Activated gamma-delta T cell treated with Interleukin-2 at 50 U/mL for 16 hours (primary cell): ENCODE measurements at places on chromosomes 7 and 10.
A peak's percentile ranks its signal among the peaks of the same experiment; 100 is the strongest.

- no peak for DNase-seq
These were observed 7.8 kb downstream of the NOD1 start for GRCh38 chr7:30470771-30471170.

DNA sequence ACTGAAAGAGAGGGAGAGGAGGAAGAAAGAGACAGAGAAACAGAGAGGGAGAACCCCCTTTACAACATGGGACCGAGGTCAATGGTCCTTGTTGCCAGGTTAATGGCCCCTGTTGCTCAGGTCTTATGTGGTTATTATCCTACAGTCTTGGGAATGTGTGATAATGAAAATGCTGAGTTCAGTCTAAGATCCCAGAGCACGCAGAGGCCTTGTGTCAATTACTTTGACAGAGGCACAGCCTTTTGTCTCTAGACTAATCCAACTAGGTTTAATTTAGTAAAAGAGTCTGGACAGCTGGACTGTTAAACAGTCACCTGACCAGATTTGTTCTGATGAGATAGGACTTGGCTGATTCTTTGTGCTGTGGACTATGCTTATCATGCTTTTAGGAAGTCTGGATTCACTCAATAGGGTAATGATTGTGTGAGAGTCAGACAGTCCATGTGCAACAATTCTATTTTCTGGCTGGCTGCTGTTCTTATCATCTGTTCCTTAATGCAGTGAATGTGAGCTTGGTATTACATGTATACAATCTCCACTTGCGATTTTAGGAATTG lies 157.4 kb upstream of the MAGI2 start:
- DNase-seq = no peak

- no peak for DNase-seq
These were observed 28.5 kb downstream of the GRB10 start for GRCh38 chr7:50754241-50754640.

GRCh38 chr7:112938863-112939573 lies 147.6 kb downstream of the GPR85 start:
- DNase-seq = peak; percentile 31

DNA sequence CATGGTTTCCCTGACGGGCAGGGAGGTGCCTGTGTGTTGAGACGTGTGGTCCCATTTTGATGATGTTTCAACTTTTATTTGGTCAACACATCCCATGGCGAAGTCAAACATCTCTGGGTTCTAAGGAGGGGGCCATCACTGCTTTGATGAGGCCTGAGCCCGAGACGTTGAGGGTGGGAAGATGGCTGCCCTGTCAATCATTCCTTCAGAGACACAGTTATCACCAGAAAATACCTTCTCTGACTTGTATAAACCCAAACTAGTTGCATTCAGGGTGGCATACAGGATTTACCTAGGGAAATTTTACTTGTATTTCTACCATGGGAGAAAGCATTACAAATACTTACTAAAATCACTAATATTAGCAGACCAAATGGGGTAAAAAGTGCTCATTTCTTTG lies 64.6 kb downstream of the VOPP1 start:
- DNase-seq = no peak

DNA sequence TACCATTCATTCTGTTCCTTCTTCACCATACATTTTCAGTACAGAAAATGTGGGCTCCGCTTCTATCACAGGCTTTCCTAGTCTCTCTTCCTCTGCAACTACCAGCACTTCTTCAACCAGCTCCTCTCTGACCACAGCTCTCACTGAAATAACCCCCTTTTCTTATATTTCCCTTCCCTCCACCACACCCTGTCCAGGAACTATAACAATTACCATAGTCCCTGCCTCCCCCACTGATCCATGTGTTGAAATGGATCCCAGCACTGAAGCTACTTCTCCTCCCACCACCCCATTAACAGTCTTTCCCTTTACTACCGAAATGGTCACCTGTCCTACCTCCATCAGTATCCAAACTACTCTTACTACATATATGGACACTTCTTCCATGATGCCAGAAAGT lies 9.5 kb upstream of the MUC12 start:
- no peak for DNase-seq

DNA sequence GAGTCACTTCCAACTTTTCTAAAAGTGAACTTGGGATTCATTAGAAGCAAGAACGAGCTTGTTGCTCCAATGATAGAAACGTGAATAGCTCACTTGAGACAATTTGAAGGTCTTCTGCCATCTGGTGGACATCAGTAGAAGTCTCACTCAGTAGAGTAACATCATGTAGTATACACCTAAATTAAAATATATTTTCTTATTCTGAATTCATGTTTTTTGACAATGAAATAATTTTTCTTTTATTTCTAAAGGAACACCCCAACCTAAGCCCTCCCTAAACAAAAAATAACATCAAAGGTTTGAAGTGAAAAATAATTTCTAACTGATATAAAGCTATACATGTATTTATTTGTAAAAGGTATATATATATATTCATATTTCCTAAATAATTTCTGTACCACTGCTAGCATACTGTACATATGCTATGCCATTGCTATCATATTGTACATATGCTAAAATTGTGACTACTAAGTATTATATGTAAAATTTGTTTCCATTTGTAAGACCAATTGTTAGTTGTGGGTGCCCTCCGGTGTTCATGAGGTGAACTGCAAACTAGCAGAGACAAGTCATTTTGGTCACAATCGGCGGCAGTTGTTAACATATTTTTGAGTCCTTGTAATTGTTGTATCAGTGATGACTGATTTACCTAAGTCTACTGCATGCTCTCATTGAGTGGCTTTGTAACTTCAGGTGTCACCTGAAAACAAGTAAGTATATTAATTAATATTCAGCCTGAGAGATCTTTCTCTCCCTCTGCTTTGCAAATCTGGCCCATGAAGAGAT lies 121.9 kb downstream of the PTPRZ1 start:
- peak; percentile 5 for DNase-seq

- no peak for DNase-seq
These were observed 31.5 kb downstream of the EGFR start for GRCh38 chr7:55050281-55050680.

DNA sequence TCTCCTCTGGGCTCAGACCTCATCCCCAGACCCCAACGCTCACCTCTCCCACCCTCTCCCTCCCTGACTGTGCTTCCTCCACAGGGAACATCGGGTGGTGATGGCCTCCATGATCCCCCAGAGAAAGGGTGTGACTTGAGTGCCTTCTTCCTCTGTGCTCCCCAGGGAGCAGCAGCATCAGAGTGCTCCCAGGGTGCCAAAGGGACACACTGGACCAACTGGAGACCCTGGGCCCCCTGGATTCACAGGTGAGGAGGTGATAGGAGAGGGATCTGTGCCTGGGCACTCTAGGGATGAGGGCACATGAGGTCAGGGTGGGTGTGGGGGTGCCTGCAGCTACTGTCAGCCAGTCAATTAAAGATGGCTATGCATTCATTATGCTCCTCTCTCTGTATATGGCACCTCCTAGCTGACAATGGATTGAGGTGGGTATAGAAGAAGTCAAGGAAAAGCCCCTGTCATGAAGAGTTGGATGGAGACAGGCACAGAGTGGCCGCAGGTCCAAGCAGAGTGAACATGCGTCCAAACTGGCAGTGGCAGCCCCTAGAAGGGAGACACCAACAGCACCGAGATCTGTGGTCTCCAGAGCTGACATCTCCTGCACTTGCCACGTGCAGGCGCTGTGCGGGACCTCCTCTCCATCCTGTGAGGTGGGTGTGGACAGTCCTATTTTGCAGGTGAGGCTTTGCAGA lies 15.5 kb upstream of the VOPP1 start:
- DNase-seq = no peak

GRCh38 chr10:123001370-123001769 lies 7.2 kb downstream of the IKZF5 start:
- DNase-seq = no peak

DNA sequence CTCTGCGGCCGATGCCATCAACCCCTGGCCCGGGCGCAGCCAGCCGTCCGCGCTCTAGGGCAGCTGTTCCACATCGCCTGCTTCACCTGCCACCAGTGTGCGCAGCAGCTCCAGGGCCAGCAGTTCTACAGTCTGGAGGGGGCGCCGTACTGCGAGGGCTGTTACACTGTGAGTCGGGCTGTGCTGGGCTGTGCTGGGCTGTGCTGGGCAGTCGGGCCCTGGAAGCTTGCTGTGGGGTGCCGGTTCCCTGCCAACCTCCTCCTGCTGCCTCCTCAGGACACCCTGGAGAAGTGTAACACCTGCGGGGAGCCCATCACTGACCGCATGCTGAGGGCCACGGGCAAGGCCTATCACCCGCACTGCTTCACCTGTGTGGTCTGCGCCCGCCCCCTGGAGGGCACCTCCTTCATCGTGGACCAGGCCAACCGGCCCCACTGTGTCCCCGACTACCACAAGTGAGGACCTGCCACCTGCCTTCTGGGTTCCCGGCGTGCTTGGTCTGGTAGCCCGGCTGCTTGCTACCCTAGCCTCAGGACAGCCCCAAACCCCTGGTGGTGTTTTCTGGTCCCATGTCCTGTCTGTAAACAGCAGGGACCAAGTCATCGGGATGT lies 7.5 kb downstream of the ZYX start:
- DNase-seq = no peak

DNA sequence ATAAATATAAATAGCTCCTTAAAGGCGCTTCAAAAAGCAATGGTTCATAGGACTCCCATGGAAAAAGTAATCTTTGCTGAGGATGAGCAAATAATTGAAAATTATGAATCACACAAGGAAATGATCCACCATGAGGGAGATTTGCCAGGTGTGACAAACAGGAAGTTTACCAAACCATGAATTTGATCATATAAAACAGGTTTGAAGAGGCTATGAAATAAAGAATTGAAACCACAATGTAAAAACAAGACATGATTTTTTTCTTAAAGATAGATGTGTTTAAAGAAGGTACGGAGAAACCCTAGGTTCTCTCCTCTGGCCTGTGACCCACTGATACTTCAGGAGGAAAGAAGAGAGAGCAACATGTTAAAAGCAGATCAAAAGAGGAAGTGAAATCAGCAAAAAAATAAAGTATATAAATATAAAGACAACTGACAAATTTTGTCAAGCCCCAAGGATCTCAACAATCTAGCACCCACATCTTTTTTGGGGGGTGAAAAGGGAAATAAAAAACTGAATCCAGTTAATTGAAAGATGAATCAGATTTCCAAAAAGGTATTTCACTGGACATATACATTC lies 111.3 kb upstream of the ASAH2 start:
- DNase-seq = no peak

GRCh38 chr10:131177431-131178327 lies 133.8 kb downstream of the TCERG1L start:
- DNase-seq = no peak

DNA sequence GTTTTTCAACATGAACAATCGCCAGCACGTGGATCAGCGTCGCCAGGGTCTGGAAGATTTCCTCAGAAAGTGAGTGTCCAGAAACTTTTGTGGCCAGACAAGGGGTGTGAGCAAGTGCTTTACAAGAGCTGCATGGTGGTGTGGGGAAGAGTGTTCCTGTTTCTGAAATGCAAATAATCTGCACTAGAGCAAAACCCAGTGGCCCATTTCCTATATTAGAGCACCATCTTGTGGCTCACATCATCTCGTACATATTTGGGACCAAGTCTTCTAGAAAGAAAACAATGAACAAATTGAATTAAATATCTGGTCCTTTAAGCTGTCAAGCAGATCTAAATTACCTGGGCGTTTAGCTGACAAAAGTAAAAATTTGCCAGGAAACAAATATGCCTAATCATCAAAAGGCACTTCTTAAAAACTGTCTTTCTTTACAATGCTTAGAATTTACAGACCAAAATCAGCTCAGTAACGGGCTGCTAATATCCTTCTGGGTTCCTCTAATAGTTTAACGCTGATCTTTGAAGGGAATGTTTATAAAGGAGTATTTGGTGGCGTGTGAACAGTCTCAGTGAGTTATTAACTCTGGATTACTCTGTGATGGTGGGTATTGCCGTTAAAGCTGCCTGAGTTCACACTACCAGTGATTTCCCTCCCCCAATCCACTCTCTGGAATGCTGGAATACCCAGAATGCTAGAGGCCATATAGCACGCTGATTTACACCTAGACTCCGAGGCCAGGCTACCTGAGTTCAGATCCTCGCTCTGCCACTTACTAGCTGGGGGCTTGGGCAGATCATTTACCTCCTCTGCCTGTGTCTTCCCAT lies 73.6 kb downstream of the SNX10 start:
- DNase-seq = peak; percentile 49

DNA sequence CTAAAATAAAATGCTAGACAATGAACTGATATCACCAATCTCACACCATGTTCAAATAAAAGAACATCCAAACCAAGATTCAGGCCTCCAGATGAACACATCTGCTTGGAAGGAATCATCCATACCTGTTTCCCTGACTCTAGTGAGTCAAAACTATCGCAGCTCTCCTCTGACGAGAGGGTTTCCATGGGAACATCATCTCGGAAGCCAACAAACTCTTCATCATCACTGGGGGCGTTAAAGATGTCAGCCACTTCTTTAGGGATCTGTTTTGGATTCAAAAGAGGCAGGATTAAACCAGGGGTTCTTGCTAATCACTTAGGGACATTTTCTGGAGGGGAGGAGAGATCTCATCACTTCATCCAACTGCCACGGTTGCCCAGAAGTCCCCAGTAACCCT lies 29.1 kb downstream of the CDCA7L start:
- no peak for DNase-seq

DNA sequence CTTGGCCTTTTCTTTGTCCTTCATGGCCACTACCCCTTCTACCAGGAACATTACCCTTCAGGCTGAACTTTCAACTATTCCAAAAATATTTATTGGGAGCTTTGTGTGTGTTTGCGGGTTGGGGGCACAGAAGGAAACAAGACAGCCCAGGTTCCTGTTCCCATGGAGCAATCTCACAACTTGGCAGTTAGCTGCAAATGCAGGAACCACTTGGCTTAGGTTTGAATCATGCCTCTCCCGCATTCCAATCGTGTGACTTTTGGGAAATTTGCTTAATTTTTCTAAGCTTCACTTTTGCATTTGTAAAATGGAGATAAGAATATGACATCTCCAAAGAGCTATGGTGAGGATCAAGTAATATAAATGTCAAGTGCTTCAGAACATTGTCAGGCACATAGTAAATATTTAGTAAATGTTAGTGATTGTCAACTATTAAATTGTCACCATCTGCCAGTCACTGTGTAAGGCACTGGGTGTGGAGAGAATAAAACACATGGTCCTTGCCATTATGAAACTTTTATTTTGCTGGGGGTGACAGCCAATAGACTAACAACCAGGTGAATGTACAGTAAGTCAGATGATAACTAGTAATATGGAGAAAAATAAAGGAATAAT lies 277.1 kb downstream of the SNX13 start:
- DNase-seq = no peak

- no peak for DNase-seq
These were observed 2.4 kb downstream of the OTUD1 start for GRCh38 chr10:23441251-23441650.

DNA sequence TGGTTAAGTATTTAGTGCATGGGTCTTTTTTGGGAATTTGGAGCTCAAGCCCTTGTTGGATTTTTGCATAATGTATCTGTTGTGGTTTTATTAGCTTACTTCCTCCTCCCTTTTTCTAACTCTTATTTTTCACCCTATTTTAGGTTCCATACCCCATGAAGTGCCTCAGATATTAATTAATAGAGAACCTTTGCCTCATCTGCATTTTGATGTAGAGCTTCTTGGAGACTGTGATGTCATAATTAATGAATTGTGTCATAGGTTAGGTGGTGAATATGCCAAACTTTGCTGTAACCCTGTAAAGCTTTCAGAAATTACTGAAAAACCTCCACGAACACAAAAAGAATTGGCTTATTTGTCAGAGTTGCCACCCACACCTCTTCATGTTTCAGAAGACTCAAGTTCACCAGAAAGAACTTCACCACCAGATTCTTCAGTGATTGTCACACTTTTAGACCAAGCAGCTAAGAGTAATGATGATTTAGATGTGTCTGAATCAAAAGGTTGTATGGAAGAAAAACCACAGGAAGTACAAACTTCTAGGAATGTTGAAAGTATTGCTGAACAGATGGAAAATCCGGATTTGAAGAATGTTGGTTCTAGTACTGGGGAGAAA lies 28.0 kb downstream of the SIRT1 start:
- DNase-seq = no peak
